ENCODE measurements at places on chromosomes 12 and 14.

DNA sequence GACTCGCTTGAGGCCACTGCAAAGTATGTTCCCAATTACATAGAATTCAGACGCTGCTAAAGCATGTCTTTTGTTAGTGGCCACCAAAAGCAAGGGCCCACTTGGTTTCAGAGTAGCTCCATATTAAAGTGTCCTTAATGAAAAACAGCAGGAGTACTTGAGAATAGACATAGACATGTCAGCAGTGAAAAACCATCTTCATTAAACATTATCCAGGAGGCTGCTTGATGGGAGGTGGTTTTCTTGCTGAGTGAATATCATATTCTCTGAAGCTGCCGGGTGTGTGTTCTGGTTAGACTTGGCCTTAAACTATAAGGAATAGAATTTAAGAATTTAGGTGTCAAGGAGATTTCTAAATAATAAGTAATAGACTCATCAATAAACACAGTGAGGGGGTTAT is 79.5 kb upstream of the CCDC198 start:
- DNase-seq = no peak

DNA sequence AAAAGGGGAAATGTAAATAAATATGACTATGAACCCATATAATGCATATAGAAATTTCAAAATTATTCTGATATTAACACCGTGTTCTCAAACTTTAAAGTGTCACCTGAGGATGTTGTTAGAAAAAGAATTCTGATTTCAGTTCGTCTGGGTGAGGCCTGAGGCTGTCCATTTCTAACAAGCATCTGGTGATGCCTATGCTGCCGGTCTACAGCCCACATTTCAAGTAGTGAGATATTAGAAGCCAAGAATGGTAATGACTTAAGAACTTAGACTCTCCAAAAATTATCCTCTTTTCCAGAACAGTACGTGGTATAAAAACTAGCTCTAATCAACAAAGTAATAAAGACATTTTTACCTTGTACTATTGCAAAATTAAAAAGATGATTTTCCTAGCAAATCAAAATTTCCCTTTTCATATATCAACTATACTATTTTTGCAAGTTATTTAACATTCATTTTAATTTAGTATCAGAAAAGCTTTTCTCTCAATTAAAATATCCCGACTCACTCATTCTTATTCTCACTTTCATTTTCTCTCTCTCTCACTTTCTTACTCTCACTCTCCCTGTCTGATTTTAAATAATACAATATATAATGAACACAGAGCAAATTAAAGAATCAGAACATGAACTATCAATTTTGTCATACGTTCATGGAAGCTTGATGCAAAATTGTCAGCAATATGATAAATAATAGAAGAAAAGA is 35.0 kb downstream of the PIK3C2G start:
- DNase-seq = no peak

DNA sequence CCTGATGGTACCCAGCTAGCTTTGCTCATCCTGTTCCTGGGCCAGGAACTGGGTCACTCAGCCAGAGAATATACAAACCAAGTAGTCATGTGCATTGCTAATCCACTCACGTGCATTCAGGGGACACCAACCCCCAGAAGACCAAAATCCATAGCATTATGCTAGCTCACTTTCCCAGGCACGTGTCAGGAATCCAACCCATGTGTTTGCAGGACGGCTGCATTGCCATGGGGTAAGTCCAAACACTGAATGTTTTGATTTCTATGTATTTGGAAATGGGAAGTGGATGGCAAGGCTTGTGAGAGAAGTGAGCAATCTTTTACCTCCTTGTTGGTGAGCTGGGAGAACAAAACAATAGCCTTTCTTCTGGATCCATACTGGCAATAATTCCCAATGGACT is 87.1 kb upstream of the FOXN3 start:
- DNase-seq = no peak

GRCh38 chr12:127077262-127078045 is 1189.5 kb upstream of the TMEM132C start:
- no peak for DNase-seq

DNA sequence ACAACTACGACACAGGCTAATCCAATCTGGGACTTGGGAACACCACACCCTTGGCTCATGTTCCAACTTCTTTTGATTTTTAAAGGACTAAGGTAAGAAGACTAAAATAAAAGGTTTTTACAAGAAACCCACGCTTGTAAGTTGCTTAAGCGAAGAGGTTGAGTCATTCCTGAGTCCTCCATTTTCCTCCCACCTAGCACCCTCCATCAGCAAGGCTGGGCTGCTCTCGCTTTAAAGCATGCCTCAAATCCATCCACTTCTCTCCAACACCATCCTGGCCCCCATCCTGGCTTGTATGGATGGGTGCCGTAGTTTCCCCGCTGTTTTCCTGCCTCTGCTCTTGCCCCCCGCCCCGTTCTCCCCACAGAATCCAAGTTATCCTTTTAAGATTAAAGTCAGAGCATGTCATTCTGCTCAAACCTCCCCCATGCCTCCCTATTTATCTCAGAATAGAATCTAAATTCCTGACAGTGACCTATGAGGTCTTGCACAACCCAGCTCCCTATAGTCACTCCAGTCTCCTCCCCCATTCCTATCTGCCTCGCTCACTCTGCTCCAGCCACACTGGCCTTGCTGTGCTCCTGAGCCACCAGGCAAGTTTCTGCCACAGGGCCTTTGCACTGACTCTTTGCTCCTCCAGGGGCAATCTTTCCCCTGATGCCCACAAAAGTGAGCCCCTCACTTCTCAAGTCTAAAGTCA is 34.5 kb downstream of the SCARB1 start:
- DNase-seq = peak; percentile 49

- peak; percentile 55 for DNase-seq
Observed at GRCh38 chr12:45745861-45746277, 16.4 kb downstream of the ARID2 start.

GRCh38 chr14:60094306-60094897 is 2.7 kb downstream of the PCNX4 start:
- DNase-seq = peak; percentile 65

DNA sequence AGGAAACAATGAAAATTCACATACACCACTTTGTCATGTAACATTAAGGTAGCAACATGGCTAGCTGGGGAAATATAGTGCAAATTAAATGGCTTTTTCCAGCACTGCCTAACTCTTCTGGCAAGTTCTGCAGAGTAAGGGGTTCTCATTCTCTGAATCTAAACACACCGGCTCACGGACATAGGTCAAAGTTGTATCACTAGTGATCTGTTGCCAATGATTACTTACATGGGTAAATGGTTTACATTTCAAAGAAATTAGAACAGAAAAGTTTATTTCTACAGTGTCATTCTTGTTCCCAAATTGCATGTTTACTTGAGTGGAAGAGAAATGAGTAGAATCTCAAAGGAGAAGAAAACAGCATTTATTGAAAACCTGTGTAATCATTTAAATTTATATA is 381.9 kb downstream of the PRKD1 start:
- no peak for DNase-seq

DNA sequence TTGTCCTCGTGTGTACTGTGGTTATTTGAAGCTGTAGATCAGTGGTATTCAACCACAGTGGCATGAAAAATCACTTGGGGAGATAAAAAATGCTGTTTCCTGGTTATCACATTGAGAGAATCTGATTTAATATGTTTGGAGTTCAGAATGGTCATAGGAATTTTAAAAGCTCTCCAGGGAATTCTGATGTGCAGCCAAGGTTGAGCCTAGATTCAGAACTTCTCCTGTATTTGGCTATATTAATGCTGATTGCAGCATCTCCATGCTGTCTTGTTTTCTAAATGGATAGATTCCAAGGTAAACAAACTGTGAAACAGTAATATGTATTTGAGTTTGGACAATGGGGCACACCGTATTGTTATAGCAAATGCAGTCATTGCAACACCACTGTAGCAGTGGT is 982.2 kb upstream of the FBXO33 start:
- DNase-seq = no peak

DNA sequence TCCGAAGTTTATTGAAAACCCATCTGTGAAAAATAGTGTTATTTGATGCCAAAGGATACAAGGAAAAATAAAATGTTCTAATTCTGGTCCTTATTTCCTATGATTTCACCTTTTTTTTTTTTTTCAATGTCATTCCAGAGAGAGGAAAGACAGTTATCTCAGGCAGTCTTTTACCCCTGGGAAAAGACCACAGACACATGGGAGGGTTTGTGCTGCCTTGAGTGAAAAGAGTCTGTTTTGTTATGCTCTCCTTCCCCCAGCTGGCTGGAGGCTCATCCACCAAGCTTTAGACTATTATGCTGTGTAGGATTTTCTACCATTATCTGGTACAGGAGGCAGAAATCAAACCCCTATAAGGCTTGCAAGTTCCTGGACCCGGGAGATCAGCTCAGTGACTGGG is 151.8 kb downstream of the CRADD start:
- peak; percentile 66 for DNase-seq

GRCh38 chr12:117006333-117006732 is 92.9 kb downstream of the TESC start:
- DNase-seq = no peak

GRCh38 chr14:103195828-103196615 is 72.8 kb downstream of the TNFAIP2 start:
- no peak for DNase-seq

GRCh38 chr14:49306152-49306751 is 279.9 kb downstream of the RPS29 start:
- DNase-seq = peak; percentile 33

GRCh38 chr12:104985206-104985605 is 910 bp upstream of the NOPCHAP1 start:
- peak; percentile 62 for DNase-seq

- DNase-seq = no peak
Observed at GRCh38 chr12:19316425-19316824, 122.9 kb upstream of the AEBP2 start.

DNA sequence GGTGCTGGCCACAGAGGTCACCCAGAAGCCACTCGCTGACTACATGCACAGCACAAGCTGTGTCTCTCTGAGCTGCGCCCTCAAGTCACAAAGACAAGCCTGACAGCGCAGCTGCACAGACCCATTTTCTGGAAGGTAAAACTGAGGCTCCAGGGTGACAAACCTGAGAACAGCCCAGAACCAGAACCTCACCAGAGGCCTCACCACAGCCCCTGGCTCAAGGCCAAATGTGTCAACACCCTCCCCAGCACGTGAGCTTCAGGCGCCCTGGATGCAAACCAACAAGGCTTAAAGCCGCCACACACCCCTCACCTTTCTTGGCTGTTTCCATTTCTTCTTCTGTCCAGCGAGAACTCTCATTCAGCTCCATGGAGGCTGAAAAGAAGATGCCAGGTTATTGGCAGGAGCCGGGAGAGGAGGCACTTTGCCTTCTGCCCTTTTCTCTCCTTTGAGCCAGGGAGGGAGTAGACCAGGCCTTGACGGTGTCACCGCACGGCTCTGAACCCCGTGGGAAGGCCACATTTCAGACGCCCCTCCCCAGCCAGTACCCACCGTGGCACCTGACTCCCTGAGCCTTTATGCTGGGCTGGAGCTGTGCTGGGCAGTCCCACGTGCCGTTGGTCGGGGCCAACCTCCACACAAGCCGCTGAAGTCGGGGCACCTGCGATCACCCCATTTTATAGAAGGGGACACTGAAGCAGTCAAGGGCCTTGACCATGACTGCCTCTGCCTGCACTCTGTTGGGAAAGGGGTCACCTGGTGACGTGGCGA is 103.1 kb downstream of the RFLNA start:
- peak; percentile 47 for DNase-seq

DNA sequence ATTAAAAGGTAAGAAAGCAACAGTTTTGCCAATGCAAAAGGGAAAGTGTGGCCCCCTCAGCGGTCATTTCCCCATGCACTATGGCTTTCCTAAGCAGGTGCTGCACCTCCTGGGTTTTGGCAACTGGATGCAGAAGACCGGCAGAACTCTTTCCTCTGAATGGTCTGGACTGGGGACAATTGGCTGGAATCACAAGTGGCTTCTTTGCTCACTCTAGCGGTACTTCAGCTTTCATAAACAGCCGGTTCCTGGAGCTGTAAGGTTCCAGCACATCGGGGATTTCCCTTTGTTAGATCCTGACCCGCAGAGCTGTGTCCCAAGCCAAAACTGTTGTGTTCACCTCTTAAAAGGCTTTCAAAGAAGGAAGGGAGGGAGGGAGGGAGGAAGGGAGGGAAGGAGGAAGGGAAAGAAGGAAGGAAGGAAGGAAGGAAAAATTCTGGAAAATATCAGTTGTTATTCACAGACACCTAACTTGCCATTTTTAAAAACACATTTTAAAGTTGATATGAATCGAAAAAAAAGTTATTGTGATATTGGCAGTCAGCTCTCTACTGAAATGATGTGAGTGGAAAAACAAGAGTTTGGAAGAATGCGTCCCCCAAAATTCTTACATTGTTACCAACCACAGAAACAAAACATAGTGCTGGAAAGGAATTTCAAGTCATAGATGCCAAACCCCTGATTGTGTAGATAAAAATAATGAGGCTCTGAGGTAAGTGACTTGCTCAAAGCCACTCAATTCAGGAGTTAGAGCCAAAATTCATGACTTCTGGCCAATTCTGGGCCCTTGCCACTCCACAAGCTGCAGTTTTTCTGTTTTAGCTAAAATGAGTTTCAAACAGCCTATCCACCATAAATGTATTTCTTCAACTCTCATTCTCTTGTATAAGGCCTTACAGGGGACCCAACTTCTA is 220.6 kb upstream of the HMGA2 start:
- peak; percentile 64 for DNase-seq

DNA sequence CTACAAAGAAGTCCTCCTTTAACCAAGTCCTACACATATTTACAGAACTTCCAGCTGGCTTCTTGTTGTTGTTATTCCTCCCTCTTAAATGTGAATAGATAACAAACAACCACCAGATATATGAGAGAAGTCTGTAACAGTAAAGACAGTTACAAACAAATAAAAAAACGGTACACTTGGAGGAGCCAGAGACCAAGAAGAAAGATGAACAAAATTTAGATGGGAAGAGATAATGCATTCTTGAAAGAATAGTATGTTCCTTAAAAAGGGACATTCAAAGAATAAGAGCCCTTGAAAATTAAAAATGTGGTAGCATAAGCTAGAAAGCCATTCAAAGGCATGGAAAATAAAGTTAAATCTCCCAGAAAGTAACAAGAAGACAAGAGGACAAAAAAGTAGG is 25.9 kb downstream of the SLCO1A2 start:
- DNase-seq = no peak

Measured in SK-MEL-5 (cell line).